Cortex of kidney (tissue), 1 donor: ENCODE measurements at places on chromosomes 6 and 20.

DNA sequence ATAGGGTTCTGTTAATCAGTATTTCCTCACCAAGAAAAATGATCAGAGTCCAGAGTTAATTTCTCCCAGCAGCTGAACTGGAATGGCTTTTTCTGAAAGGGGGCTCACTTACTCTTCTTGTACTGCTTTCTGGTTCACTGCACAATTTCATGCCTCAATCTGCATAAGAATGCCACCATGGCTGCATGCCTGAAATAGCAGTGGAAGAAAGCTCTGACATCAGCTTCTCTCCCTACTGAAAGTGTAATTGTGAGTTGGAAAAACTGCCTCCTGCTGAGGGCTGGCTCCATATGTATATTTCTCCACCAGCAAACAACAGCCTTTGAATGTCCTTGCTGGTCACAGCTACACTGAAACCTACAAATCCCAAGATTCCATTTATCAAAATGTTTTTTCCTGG is 1027.2 kb upstream of the GJE1 start:
- DNase-seq = no peak

DNA sequence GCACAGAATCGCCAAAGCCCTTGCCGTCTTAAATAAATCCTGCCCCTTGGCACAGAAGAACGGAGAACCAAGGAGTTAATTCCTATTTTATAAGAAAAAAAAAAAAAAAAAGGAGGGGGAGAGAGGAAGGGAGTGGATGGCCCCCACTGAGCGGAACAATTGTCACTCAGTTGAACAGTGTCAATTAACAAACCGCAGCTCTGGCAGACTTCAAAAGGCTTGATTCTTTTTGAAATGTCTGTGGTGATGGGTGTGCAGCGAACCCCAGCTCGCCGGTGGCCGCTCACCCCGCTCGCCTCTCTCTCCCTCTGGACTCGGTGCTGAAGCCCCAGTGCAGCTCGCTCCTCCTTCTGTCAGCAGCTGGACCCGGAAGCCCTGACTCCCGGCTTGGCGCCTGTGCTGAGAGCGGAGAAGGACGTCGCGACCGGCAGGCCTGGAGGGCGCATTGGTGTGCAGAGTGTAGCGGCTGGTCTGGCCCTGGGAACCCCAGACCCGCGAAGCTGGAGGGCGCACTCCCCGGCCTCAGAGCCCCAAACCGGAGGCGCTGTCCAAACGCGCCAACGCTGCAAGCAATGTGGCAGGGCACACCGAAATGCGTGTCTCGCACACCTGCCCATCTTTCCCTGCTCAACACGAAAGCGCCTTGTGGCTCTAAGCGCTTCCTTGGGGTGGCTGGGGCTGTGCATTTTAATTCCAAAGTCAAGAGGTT is 3.4 kb downstream of the LINC00237 start:
- DNase-seq = no peak

DNA sequence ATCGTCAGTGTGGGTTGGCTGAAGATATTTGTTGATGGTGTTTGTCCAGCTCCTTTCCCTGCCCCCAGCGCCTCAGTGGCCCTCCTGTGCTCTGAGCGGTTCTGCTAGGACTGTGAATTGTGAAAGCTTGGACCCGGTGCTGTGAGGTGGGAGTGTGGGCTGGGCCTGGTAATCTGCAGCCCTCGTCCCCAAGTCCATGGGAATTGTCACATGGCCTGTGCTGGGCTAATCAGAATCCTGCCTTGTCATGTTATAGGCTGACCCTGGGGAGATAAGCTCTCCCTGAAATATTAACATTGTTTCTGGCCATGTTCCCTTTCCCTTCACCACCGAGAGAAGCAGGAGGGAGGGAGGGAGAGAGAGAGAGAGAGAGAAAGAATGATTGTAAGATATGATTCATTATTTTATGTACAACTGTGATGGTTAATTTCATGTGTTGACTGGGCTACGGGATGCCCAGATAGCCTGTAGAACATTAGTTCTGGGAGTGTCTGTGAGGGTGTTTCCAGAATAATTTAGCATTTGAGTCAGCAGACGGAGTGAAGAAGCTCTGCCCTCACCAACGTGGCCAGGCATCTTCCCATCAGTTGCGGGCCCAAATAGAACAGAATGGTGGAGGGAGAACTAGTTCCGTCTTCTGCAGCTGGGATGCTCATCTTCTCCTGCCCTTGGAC is 62.4 kb downstream of the TFAP2C start:
- DNase-seq = no peak

GRCh38 chr6:28462401-28462800 is 19.1 kb upstream of the ZSCAN23 start:
- no peak for DNase-seq

GRCh38 chr20:11982289-11982954 is 64.7 kb downstream of the BTBD3 start:
- no peak for DNase-seq

DNA sequence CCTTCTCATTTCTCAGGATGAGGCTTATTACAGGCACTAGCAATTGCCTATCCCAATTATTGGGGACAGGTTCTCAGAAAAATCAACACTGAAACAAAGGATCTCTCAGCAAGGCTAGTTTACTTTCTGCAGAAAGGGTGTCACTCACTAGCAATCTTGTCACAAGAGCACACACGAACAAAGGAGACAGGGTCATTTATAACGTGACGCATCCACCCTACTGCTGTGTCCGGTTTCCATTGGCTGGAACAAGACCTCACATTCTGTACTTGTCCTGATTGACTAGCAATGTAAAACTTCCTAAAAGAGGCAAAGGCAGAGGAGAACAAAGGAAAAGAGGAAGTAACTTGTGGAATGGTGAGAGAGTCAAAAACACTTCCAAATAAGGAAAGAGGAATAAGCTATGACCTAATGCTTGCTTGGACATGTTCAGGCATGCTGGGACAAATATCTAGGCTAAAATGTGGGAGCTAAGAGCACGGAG is 160.2 kb upstream of the STXBP5 start:
- no peak for DNase-seq

- no peak for DNase-seq
Observed at GRCh38 chr6:131400054-131400778, 172.8 kb upstream of the ARG1 start.

GRCh38 chr6:168060521-168060931 is 18.5 kb downstream of the FRMD1 start:
- DNase-seq = no peak

GRCh38 chr6:17672064-17672718 is 34.5 kb downstream of the NUP153 start:
- DNase-seq = no peak

DNA sequence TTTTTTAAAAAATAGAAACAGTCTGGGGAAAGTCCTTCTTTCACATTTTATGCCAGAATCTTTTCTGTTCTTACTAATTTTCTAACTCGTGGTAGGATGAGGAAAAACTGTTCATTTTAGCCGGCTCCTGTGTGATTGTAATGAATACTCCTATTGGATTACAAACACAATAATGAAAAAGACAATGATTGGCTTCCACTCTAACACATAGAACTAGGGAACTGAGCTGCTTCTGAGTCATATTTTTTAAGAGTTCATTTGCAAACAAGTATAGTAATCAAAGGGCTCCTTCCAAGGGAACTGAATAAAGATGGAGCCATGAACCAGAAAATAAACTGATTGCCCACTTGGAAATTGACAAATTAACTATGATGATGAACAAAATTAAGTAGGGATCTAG is 265.3 kb upstream of the TCF21 start:
- DNase-seq = no peak

- DNase-seq = no peak
Observed at GRCh38 chr6:3509336-3509735, 52.5 kb upstream of the SLC22A23 start.

- DNase-seq = no peak
Observed at GRCh38 chr6:135972586-135972985, 121.1 kb downstream of the PDE7B start.

DNA sequence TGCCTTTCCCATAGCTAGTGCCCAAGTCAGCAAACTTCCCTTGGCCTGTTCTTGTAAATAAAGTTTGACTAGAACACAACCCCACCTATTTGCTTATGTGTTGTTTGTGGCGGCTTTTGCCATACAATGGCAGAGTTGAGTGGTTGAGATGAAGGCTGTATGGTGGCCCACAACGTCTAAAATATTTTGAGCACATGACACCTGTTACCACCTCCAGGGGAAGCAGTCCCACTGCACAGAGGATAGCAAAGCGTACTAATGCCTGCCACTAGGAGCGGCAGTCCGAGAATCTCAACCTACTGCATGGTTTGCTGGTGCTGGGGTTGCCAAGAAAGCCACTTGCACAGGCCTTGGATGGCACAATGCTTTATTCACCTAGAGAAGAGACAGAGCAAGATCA is 58.6 kb downstream of the TGM2 start:
- no peak for DNase-seq

DNA sequence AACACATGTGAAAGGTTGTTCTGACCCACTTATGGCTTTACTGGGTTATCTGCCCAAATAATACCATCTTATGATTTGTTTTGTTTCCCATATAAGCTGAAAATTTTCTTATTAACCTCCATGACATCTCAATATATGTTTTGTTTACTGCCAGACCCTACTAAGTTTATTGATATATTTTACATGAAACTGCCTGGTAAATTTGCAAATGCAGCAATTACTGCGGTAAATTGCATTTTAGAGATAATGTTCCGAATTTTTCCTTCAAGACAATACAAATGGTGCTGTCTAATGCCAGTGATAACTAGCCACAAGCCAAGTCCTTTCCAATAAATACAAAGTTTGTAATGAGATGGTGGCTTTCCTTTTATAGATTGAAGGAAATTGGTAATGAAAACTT is 275.9 kb downstream of the SAMD5 start:
- DNase-seq = no peak
